AG09319 (cell line): ENCODE measurements at places on chromosomes 4 and X.

DNA sequence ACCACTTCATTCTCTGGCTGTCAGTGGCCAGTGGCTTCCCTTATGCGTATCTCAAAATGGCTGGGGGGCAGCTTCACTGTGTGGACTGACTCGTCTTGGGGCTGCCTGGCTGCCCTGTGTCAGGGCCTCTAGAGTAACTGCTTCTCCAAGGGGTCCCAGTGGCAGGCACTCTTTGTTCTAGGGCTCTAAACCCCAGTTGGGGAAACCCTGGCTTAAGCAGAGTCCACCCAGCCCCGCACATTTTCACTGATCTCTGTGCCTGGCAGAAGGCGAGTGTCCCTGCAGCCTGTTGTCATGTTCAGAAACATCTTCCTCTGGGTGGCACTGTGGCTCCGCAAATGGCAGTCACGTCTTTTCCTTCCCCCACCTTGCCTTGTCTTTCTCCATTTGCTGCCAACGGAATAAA, 59.7 kb downstream of the NBDY start:
- no peak for DNase-seq

GRCh38 chr4:38774181-38774955, 8.4 kb downstream of the TLR10 start:
- no peak for DNase-seq

GRCh38 chrX:123072686-123073385, 111.2 kb upstream of the GRIA3 start:
- DNase-seq = no peak

- peak; percentile 4 for DNase-seq
These were observed 79.6 kb upstream of the NPNT start for GRCh38 chr4:105815701-105816100.

- DNase-seq = no peak
These were observed 703.5 kb upstream of the GRID2 start for GRCh38 chr4:91600301-91600700.

DNA sequence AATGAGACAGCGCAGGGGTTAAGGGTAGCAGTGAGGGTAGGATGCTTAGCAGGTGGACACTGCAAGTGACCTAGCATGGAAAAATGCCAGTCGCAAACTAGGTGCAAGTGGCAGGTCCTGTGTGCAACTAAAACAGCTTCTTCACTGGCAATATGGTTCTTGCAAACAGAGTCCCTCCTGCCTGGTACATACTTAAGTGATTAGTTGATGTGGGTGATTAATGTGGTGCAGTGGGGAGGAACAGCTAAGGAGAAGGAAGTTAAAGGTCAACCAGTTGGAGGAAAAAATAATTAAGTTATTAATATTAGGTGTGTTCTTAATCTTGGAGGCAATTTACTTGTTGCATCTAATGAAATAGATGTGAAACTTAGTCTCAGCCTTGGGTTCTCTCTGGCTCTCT, 121.6 kb upstream of the IGFBP7 start:
- DNase-seq = no peak

DNA sequence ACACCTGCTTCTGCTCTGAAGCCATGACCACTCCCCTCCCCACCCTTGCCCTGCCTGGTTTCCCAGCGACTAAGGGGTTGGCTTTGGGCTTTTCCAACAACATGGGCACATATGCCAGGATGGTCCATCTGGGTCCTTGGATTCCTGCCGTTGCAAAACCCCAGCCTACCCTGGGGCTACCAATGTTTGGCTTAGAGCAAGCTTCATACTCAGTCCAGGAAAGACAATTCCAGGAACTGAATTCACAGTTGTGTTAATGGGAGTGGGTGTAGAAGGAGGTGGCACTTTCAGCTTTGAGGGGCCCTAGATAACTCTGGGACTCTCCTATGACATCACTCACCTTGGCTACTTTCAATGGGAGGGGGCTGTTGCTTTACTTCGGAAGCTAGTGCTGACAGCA, 9.0 kb downstream of the FGFBP1 start:
- DNase-seq = no peak

DNA sequence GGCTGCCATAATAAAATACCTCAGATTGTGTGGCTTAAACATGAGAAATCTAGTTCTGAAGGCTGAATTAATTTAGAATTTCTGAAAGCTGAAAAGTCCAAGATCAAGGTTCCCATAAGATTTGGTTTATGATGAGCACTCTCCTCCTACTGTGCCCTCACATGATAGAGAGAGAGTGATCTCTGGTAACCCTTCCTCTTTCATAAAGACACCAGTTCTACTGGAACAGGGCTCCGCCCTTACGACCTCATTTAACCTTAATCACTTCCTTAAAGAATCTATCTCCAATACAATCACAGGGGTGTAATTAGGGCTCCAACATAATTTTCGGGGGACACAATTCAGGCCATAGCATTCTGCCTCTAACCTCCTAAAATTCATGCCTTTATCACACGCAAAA, 194.0 kb upstream of the MAB21L2 start:
- DNase-seq = no peak

GRCh38 chr4:71571346-71571745, 212.5 kb downstream of the GC start:
- no peak for DNase-seq

- no peak for DNase-seq
These were observed 646.2 kb downstream of the TRAM1L1 start for GRCh38 chr4:116438981-116439729.

GRCh38 chr4:55337944-55338343, 8.1 kb upstream of the SRD5A3 start:
- DNase-seq = no peak

DNA sequence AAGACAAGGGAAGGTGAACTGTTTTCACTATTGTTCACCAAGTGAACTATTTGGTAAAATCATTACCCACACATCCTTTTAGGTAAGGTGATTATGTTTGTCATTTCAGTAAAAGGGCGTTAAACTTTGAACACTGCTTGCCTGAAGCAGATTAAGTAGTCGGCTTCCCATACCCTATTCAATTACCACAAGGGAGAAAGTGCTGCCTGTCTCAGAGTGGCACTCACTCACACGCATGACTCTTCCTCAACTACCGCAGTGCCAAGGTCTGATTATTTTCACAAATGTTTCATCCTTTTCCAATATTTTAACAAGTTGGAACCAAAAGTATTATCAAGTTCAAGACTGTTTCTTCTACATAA, 11.0 kb downstream of the VEGFC start:
- no peak for DNase-seq

GRCh38 chrX:13281289-13281688, 38.6 kb downstream of the ATXN3L start:
- DNase-seq = no peak

DNA sequence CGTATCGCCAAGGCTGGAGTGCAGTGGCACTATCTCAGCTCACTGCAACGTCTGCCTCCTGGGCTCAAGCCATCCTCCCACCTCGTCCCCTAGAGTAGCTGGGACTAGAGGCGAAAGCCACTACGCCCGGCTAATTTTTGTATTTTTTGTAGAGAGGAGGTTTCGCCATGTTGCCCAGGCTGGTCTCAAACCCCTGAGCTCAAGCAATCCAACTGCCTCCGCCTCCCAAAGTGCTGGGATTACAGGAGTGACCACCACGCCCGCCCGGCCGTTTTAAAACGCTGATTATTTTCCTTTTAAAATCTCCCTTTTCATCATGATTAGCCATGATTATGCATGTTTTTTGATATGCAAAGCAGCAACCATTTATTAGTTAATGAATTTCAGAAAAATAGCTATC, 2.2 kb downstream of the N4BP2 start:
- no peak for DNase-seq

DNA sequence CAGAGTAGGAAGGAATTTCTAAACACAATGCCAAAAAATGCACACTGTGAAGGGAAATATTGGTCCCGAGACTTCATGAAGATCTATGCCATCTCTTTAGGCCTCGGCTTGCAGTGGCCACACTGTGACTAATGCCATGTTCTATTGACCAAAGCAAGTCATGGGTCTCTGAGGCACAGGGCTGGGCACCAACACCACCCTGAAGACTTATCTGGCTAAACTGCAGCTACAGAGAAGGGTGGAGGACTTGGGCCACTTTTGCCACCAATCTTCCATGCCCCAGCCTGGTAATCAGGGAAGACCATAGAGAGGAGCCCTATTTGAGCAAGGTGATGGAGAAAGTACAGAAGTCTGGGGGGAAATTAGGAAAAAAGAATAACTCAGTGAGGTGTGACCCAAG, 42.1 kb downstream of the HMX1 start:
- no peak for DNase-seq

DNA sequence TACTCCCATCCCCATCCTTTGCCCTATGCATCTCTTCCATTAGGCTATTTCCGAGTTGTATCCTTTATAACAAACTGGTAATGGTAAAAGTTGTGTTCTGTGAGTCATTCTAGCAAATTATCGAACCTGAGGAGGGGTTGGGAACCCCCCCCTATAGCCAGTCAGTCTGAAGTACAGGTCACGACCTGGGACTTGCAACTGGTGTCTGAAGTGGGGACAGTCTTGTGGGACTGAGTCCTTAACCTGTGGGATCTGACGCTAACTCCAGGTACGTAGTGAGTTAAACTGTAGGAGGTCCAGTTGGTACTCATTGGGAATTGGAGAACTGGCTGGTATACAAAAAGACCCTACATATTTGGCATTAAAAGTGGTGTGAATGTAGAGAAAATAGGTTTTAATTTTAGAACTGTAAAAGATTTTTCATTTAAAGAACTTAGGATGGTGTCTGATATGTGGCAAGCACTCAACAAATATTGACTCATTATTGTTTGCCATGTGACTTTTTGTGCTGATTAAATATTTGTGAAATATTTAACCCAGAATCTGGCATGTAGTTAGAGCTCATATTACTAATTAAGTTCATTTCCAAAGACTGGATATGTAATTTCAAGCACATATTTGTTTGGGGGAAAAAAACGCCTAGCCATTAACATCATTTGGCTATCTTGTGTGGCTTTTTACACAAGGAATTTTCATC, 50.7 kb downstream of the CHST7 start:
- no peak for DNase-seq

GRCh38 chr4:101044766-101045165, 302.6 kb downstream of the PPP3CA start:
- no peak for DNase-seq

DNA sequence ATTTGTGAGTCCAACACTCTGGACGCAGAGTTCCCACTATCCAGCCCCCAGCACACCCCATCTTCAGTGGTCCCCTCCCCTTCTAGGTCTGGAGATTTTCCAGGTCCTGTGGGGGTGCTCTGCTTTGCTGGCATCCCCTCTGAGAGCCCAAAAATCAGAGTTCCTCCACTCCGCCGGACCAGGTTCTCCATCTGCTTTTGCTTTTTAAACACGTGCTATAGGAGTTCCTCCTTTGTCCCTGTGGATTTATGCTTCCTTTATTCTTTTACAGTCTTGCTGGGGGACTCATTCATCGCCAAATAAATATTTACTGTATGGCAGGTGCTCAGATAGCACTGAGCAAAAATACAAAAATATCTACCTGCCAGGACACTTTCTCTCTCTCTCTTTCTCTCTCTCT, 324.7 kb downstream of the STK32B start:
- DNase-seq = no peak
